ENCODE measurements at places on chromosomes 7 and 10.

- no peak for DNase-seq
Measured at GRCh38 chr10:44757551-44758205, 153.5 kb upstream of the TMEM72 start.

GRCh38 chr7:51869452-51869851, 552.8 kb upstream of the COBL start:
- DNase-seq: no peak

DNA sequence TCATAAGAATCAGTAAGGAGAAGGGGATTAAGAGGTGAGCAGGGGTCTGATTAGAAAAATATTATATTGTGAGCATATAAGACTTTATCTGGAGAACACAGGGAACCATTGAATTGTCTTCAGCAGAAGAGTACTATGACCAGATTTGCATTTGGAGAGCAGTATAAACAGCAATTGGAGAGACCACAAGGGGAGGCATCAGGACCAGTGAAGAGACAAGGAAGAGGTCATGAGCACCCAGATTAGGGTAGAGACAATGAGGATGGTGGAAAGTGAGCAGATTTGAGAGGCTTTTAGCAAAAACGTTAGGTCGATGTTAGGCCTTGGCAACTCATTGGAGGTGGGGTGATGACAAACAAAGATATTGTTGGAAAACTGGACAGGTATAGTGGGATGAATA, 13.0 kb upstream of the SMIM30 start:
- no peak for DNase-seq

GRCh38 chr7:46007990-46008643, 87.0 kb upstream of the IGFBP3 start:
- DNase-seq: no peak

- DNase-seq: no peak
Measured at GRCh38 chr7:80791509-80791929, 127.3 kb downstream of the SEMA3C start.

DNA sequence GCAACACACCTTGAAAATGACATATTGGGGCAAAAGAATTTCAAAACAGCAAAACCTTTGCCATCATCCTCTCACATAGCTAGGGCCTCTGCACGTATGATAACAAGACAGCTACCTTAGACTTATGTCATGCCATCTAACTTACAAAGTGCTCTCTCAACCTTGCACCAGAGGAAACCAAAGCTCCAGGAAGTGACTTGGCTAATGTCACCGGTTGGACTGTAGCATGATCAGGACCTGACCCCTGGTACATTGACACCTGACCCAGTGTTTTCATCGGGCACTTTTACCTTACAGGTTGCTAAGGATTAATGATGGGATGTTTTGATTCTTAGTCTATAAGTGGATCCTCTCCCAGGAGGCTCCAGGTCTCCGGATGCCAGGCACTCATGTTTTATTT, 529.8 kb upstream of the GALNT17 start:
- no peak for DNase-seq
